NCI-H345 (cell line): ENCODE measurements at places on chromosomes 1 and 21.

- peak; percentile 21 for DNase-seq
These were observed 32.1 kb downstream of the EYA3 start for GRCh38 chr1:28056129-28056925.

- DNase-seq = no peak
These were observed 9.1 kb upstream of the MATN1 start for GRCh38 chr1:30732277-30732996.

GRCh38 chr21:35779690-35780570 is 280.4 kb downstream of the SETD4 start:
- DNase-seq = no peak

DNA sequence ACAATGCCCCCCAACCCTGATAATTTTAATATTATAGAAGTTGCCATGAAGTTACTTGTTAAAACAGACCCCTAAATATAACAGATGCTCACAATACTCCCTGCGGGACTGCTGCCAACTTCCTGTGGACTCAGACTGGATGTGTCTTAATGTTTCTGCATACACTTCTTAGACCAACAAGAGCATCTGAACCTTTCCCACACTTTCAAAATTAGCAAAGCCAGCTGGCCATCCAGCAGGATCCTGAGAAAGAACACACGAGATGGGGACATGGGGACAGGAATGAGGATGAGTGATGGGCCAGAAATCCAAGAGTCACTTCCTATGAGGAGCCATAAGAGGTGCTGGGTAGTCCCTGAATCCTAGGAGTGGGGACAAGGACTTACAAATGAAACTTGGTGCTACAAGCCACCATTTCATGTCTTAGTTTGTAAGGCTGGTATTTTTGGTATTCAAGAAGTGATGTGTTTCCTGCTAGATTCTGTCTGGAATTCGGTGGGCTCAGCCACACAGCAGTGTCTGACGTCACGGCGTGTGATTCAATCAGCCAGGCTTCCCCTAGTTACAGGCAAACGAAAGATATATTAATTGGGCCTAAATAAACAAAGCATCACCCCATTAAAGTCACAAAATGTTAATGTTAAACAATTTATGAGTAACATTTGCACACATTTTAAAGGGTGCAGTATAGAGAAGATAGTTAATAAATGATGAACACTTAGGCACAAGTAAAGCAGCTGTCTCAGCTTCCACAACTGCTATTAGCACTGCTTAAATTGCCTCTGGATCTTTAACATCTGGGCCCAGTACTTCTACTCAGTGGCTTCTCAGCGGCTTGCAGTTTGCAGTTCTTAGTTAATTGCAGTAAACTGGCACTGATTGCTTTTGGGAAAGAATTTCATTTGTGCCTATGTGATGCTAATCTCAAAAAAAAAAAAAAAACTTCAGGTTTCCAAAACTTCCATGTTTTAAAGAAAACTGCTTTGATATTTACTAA is 41.2 kb upstream of the RGS8 start:
- DNase-seq = no peak

DNA sequence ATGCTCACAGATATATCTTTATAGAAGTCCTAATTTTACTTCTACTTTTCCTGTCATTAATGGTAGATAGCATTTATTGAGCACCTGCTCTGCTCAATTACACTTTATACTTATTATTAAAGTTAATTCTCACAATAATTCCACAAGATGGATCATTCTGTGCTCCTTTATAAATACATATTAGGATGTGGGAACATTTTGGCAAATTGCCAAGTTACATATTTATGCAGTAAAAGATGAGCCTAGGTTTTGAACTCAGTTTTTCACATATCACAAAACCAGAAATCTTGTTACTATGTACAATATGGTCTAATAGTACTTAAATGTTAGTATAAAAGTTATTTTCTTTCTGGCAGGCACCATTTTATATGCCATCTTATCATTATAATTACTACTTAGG is 895.0 kb upstream of the B3GALT2 start:
- DNase-seq = no peak

GRCh38 chr1:119380983-119381662 is 12.5 kb downstream of the HAO2 start:
- no peak for DNase-seq

GRCh38 chr1:10615932-10616671 is 141.4 kb downstream of the PEX14 start:
- no peak for DNase-seq

DNA sequence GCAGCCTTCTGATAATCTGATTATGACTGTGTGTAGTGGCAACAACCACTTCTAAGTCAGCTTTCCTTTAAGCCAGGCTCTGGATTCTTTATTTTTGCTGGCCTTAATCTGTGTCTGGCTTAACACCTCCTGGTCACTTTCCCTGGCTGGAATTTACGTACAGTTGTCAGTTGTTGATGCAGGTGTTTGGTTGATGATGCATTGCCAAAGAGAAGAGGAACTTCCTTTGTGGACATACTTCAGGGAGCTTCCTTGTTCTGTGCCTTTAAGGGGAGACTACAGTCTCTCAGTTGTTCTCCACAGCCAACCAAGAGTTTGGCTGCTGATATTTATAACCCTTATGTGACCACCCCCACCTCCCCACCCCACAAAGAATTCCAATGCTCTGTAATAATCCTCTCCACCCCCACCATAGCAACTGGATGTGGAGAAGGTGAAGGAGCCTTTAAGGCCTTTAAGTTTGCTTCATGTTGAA is 96.0 kb upstream of the BMP8A start:
- no peak for DNase-seq

DNA sequence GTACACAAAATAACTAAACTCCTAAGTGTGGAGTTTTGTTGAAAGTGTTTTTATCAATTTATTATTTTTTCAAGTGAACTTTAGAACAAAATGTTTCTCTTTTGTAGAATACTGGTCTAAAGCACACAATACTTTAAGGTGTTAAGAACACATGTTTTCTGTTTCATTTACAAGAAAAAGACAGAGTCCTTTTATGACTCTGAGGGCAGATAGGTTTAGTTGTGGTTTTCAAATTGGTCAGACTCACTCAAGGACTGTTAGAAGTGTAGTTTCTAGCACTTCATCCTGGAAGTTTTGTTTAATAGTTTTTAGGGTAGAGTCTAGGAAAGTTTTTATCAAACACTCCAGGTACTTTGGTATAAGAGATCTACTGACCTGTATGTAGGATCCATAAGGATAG is 376.5 kb downstream of the LRRIQ3 start:
- DNase-seq = no peak

DNA sequence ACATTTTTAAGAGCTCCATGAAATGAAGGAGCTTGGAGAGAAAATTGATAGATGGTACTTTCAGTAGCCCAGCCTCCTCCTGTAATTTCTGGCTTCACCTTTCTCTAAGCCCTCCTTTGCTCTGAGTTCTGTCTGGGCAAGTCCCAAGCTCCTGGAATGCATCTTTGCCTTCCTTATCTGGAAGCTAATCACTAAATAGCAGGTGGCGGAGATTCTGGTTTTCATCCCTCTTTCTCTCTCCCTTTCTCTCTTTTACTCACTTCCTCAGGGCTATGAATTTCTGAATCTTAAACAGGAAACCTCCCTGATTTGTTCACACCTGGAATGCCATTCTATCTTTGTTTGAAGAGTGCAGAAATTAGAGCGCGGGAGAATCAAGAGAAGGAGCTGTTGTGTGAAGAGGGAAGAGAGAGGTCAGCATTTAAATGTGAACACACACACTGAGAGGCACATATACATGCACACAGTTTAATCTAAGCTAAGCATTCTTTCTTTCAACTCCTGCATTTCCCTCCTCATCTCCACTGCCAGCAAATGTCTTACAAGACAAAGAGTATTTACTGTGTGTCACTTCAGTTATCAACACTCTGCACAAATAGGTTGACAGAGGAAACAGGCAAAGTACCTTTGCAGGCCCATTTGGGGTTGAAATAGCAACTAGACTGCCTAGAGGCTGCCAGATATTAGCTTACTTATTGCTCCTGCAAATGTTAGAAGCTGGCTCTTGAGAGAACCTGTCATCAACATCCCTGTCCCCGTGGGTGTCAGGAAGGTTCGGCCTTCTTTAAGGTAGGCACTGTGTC is 199.4 kb upstream of the CAMK1G start:
- no peak for DNase-seq

GRCh38 chr1:166489670-166490436 is 323.1 kb upstream of the FAM78B start:
- DNase-seq = peak; percentile 33

GRCh38 chr1:91856996-91857395 is 29.0 kb downstream of the TGFBR3 start:
- DNase-seq = no peak

DNA sequence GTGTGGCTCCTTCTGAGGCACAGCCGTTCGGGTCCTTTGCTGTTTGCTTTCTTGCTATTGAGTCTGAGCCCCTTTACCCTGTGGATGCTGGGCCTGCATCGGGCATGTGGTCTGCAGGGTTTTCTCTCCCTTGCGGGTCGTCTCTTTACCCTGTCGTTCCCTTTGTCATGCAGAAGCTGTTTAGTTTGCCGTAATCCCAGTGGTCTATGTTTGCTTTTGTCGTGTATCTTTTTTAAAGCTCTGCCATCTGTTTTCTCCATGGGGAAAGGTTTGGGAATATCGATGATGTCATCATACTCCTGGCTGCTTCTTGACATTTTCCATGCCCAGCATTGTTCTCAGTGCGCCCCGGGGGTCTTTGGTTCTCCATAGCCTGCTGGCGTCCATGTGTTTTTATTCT is 68.2 kb downstream of the AGPAT3 start:
- DNase-seq = peak; percentile 82

DNA sequence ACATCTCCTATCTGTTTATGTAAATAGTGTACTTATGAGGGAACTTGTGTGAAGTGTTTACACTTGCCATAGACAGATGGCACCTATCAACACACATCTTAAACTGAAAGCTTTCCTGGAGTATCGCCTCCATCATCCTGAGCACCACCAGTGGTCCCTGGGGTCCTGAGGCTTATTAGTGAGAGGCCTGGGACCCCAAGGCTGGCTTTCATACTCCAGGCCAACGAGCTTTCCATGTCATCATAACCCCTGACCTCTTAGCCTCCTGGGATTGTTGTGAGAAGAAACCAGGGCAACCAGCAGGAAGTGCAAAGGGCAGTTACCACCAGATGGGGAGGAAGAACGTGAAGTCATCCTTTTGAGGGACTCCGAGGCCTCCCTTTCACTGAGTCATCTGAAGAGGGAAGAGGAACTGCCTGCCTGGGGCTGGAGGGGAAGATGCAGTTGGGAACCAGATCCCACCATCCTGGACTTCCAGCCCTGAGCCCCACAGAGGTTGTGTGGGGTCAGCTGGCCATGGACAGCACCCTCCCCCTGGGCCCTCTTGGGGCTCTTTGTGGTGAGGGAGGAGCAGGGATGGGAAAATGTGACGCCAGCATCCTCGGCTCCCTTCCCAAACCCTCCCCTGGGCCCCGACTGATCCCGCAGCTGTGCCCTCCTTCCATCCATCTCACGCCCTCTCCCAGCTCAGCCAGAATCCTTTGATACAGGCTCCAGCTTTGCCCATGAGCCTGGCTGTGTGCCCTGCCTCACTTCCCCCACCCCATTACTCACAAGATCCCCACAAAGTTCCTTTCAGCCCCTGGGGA is 5.8 kb downstream of the INKA2 start:
- DNase-seq = no peak

- DNase-seq = no peak
These were observed 187.0 kb upstream of the RUNX1 start for GRCh38 chr21:35236090-35236489.

DNA sequence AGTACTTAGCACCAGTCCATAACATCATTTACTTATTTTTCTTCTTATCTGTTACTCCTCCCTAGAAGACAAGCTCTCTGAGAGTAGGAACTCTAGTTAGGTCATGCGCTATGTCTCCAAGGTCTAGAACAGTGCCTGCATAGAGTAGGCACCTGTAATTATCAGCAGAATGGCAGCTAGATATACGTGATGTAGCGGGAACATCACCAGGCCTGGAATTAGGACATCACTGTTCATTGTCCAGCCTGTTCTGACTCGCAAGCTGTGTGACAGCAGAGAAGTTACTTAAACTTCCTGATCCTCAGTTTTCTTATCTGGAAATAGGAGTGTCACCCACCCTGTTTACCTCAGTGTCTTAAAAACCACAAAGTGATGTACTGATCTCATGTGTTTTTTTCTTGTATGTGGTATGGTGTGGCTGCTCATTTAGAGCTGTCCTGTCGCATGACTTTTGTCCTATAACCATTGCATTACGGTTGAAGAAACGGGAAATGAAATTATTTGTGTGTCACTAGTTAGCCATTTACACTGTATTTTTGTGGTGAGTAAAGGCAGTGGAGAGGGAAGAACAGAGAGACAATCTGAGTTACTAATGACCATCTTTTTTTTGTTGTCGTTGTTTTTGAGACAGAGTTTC is 37.1 kb upstream of the EXO1 start:
- DNase-seq = no peak

GRCh38 chr1:110059133-110059863 is 11.2 kb downstream of the ALX3 start:
- no peak for DNase-seq

DNA sequence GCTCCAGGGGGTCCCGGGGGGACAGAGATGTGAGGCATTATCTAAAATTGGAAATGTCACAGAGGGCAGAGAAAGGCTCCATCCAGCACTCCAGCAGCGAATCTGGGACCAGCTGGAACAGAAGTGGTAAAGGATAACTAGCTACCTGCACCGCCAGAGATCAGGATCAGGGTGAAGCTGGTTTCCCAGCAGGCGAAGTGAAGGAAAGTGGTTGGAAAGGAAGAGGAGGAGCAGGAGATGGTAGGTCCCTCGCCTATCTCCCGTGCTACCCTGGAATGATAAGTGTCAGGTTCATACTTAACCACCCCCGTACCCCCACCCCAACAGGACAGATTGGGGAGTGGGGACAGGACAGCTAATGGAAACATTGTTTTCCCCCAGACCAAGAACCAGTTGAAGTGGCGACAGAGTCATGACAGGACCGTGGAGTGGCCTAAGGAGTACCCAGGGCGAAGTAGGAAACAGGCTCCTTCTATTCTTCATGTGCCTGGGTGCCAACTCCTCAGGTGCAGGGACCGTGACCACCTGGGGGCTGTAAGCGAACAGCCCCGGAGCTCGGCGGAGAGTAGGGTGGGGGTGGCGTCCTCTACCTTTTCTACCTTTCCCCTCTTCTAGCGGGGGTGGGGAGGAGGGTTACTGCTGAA is 717 bp downstream of the B4GALT3 start:
- no peak for DNase-seq

- no peak for DNase-seq
These were observed 48.7 kb upstream of the LBR start for GRCh38 chr1:225476538-225476988.

GRCh38 chr1:115976921-115977498 is 697 bp downstream of the SLC22A15 start:
- DNase-seq = no peak

- DNase-seq = no peak
These were observed 64.9 kb upstream of the BARHL2 start for GRCh38 chr1:90782046-90782445.

DNA sequence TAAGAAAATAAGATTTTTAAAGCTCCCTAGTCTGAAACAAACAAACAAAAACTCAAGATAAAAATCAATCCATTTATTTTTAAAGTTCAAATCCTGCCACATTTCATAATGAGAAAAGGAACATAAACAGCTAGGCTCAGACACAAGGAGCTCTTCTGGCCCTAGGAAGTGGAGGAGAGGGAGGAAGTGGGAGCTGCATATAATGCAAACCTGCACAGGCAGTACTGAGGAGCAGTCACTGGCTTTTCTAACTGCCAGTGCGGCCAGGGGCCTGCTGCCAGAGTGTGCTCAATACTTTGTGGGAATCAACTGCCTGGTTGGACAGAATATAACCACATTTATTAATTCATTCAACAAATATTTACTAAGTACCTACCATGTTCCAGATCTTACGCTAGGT is 139.8 kb upstream of the SPATA6 start:
- no peak for DNase-seq

GRCh38 chr1:59752556-59753414 is 62.0 kb upstream of the HOOK1 start:
- DNase-seq = no peak

GRCh38 chr1:198701766-198702539 is 63.1 kb downstream of the PTPRC start:
- DNase-seq = peak; percentile 62
